ENCODE measurements at places on chromosomes 5 and 9.

GRCh38 chr9:27432308-27432707 lies 91.8 kb upstream of the IFNK start:
- peak; percentile 65 for DNase-seq

GRCh38 chr9:68595868-68596267 lies 55.2 kb upstream of the TMEM252 start:
- no peak for DNase-seq

DNA sequence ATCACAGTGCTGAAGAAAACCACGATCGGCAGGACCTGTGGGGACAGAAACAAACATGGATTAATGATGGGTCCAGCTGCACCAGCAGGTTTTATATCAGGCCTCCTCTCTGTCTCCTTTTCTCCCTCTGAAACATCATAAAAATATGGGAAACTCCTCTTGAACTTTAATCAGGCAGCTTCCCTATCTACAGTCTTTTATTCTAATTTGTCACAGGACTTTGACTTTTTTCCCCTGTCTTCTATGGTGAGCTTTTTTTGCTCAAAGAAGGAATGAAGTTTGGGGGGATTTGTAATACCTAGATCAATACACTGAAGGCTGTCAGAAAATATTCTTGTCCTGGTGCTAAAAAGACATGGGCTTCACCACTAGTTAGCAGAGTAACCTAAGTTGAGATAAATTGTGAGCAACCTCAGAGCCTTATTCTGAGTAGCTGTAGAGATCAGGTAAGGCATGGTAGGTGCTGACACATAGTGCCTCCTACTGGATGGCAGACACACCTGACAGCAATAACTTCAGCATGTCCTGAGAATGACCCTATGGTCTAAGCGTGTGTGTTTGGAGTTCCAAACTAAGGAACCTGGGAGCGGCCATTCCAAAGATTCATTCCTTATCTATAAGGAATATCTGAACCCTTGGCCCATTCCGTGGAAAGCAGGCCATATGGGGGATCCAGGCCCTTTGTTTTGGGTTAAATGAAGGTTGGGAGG lies 46.2 kb downstream of the SLC28A3 start:
- peak; percentile 3 for DNase-seq

DNA sequence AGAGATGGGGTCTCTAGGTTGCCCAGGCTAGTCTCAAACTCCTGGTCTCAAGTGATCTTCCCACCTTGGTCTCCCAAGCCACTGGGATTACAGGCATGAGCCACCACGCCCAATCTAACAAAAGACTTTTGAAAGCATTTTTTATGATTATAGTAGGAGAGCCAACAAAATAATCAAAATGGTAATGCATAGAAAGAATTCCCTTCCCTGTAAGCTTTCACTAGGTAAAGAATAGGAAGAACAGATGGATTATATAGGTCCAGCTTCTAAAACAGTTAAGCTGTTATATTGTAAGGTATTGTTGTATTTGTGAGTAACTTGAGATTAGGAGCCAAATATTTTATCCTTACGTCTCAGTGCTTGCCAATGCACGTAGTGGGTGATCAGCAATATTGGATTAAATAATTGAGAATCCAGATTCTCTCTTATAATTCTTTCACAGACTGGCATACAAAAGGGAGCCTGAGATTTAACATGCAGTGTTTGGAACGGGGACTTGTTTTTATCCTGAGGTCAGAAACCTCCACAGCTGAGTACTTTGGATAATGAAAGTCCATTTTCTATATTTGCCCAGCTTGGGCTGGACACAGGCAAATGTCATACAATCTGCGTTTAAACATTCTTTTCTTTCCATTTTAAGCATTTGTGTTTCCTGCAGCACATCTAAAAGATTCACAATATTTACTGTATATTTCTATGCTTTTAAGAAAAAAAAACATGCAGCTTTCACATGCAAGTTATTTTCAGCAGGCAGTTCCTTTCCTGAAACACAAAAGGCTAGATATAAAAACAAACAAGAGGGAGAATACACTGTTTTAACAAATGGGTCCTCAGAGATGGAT lies 238.4 kb downstream of the ARRDC3 start:
- DNase-seq: no peak

GRCh38 chr5:171906703-171907590 lies 99.5 kb downstream of the FBXW11 start:
- peak; percentile 7 for DNase-seq

DNA sequence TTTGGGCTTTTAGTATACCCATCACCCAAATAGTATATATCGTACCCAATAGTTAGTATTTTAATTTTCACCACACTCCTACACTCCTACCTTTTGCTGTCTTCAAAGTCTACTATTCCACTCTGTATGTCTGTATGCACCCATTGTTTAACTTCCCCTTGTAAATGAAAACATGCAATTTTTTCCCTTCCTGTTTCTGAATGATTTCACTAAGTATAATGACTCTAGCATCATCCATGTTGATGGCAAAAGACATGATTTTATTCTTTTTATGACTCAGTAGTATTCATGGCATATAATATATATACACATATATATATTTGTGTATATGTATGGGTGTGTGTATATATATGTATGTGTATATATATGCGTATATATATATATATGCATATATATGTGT lies 63.1 kb upstream of the FAM174A start:
- DNase-seq: no peak

DNA sequence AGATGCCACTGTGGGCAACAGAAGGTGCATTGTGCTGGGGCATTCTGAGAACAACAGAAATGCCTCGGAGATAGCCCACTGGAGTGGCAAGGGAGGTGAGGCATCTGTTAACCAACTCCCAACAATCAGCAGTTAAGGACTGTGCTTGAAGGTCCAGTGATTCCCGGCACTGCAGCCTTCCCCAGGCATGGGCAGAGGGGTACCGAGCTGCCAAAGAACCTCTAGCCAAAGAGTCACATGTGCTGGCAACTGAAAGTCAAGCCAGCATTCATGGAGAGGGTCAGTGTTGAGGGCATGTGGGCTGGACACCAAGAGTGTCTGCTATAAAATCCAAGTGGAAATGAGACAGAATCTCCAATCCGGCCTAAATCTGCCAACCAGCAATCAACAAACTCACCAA lies 149.6 kb downstream of the ASTN2 start:
- no peak for DNase-seq

DNA sequence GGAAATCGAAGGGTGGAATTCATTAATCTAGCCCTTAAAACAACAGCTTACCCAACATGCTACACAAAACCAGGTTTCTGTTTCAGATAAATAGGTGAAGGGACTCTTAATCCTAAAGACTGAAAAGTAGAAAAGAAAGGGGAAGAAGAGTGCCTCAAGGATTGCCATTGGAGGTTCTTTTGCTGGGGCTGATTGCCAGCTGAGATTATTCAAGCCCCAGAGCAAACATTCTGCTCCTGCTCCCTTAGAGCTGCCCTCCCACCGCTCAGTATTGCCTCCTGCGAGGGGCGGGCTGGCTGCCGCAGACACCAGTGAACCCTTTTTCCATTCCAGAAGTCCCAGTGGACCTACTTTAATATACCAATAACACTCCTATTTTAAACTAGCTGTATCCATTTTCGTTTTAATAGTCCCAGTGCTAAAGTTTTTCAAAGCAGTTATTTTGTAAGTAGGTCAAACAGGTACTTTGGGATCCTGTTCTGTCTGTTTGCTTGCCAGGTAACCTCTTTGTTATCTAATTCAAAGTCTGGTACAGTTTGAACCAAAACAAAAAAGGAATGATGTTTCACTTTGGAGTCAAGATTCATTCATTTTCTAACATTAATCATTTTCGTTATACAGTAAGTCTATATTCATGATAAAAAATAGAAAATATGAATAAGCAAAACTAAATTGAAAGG lies 38.6 kb downstream of the HMGCS1 start:
- peak; percentile 5 for DNase-seq

DNA sequence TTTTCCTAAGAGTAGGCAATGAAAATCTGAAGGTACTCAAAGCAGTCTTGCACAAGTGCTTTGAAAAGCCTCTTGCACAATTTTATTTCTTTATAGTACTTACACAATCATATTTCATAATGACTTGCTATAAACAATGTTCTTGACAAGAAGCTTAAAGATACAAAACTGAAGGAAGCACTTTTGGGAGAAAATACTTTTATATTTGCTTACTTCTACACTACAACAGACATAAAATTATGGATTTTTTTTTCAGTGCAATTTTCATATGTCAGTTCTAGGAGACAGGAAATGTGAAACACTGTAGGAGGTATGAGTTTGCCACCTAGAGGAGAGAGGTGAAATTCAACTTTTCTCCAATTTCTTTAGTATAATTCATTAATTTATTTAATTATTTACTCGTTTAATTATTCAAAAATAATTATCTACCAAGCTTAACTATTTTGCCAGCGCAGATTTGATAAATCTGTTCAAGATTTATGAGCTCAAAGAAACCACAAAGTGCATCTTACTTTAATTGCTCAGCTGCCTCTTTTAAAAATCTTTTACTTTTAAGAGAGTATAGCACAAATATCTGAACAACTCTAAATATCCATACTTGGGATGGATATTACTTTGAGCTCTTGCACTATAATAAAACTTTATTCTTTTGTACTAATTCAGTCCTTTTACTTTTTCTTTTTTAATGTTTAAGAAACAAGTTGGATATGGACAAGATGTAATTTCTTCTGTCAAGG lies 29.0 kb upstream of the CDKN2B start:
- peak; percentile 23 for DNase-seq

GRCh38 chr5:124952079-124952478 lies 205.6 kb upstream of the ZNF608 start:
- no peak for DNase-seq

DNA sequence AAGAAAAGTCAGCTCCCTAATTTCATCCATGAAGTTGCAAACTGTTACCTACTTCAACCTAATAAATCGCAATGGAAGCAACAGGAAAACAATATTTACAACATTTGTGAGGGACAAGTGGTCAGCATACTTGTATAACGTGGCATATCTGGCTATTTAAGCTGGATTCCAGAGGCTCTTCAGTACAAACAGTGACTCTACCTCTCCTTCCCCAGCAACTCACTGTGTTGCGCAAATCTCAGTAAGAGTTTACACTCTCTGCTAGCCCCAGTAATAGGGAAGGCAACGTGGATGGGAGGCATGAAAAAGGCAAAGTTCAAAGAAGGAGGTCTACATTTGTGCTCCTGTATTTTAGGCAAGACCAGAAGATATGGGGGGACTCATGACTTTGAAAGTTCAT lies 18.9 kb upstream of the SEMA5A start:
- no peak for DNase-seq

- no peak for DNase-seq
These were observed 56.8 kb downstream of the PTCH1 start for GRCh38 chr9:95459851-95460517.

DNA sequence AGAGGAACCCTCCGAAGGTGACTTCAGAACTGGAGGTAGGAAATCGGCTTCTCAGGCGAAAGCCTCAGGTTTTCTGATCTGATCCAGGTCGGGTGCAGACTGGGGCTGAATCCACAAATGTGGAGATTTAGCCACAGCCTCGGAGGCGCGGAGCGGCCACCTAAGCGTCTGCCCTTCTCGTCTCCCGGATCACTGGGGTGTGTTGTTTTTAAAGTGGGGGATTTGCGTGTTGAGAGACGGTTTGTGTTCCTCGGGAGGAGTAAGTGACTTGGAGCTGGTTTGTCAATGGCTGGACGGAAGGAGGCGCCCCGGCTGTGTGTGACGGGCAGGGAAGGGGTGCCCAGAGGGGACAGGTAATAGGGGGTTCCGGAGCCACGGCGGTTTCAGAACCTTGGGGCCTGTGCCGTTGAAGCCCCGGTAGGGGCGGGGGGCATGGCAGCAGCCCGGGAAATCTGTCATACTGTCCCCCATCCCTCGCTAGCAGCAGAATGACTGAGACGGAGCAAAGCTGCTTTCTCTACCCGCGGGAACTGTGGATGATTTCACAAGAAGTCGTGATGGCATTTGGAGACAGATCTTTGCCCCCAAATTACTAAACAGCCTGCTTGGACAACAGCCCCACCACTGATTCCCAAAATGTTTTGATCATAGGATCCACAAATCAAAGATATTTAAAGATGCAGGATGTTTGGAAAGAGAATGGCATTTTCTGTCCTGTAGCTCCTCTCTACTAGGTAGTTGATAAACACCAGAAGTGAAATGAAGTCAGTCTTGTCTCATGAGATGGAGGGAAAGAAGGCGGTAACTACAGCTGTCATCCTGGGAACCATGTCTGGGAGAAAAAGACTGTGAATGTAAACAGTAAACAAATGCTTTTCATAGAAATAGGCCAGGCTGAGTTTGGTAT lies 216.5 kb downstream of the PDZD2 start:
- no peak for DNase-seq

DNA sequence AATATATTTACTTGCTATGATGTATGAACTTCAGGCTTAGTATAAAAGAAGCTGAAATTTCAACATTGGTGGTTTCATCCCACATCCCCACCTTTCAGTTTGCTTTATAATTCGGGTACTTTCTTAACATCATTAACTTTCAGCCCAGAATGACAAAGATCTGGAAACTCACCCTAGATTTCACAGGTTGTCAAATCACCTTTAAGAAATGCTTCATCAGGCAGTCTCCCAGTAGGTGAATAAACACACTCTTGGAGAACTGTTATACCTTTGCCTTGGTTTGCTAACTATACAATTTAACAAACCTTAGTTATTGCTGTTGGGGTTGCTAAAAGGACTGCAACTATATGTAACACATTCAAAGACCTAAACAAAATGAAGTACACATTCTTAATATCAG lies 54.4 kb downstream of the MLANA start:
- no peak for DNase-seq

DNA sequence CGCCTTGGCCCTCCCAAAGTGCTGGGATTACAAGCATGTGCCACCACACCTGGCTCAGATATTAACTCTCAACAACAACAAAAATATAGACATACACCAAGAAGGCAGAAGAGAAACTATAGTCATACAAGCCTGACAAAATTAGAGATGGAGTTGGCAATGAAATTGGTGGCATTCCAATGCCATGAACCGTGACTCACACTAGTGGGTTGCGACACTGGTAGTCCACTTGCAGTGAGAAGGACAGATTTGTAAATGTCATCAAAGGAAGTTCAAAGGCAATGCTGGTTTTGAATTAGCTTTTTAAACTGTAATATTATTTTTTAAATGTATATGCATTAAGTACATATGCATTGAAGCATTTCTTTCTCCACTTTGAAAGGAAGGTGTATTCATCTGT lies 8.5 kb upstream of the DNAJC25 start:
- DNase-seq: no peak

GRCh38 chr9:21985964-21986667 lies 8.1 kb downstream of the CDKN2A start:
- no peak for DNase-seq

GRCh38 chr5:54743581-54743980 lies 226.0 kb downstream of the SNX18 start:
- DNase-seq: no peak

GRCh38 chr9:70840266-70840665 lies 281.2 kb downstream of the TRPM3 start:
- no peak for DNase-seq

All from erythroblast (primary cell).